ENCODE measurements at places on chromosomes 3 and 15. TPM values are rescaled to one million over a fixed set of nuclear protein-coding genes. Genes with fewer than 3 reads are reported as not detected.

Gene FSIP1
- total RNA-seq, result not detected

Gene KAT2B
- 38.4 TPM for total RNA-seq

Gene BFSP2
- 2.3 TPM for total RNA-seq

Gene ZDHHC19
- not detected for total RNA-seq

Gene GOLGA6D
- not detected for total RNA-seq

Gene CFAP92
- total RNA-seq, result 0.11 TPM

Gene ARPIN
- 24.8 TPM for total RNA-seq

Gene MYRIP
- 1.4 TPM for total RNA-seq

Gene FGF7
- total RNA-seq, result 11.9 TPM

Gene HRH1
- 11.5 TPM for total RNA-seq

Gene SIDT1
- total RNA-seq, result 1.3 TPM

Gene WDR93
- 0.31 TPM for total RNA-seq

GRCh38 chr15:85494048-85494777 lies 113.8 kb downstream of the AKAP13 start:
- DNase-seq, result no peak

- no peak for DNase-seq
Measured at GRCh38 chr3:34464646-34465045, 666.2 kb downstream of the PDCD6IP start.

GRCh38 chr15:66588971-66589370 lies 23.2 kb upstream of the LCTL start:
- no peak for DNase-seq

- no peak for DNase-seq
Measured at GRCh38 chr3:142279965-142280590, 54.7 kb upstream of the GK5 start.

- no peak for DNase-seq
Measured at GRCh38 chr3:153967260-153967659, 153.9 kb upstream of the ARHGEF26 start.

DNA sequence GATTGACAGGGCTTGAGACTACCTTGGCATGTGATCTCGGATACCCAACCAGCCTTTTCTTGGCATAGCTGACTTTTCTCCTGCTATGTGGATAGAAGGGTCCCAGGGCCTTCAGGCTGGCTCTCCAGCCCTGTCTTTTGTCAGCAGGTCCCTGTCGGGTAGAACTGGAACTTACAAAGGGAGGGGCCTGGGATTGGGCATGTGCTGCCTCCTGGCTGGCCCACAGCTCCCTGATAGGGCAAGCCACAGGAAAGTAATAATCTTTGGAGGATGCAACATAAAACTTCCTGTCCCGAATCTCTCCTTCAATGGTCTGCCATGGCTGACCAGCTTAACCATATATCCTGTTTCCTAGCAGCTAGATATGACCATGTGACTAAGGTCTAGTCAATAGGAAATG lies 89.1 kb downstream of the ABHD5 start:
- DNase-seq, result no peak

- no peak for DNase-seq
Measured at GRCh38 chr15:75966073-75966472, 46.2 kb downstream of the NRG4 start.

DNA sequence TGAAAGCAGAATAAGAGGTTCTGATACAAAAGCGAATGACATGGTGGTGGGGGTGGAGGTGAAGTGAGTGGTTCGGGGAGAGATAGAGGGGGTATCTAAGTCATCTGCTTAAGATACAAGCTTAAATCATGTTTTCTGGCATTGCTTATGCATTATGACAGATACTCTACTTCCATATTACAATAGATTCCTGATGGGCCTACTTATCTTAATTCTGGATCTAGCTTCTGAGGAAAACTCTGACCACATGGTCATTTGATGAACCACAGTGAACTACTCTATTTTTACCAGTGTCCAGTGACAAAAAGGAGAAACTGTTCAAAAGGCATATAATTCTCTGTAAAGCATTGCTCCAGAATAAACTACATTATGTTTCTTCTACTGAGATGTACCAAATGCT lies 673.7 kb upstream of the CCDC54 start:
- no peak for DNase-seq

DNA sequence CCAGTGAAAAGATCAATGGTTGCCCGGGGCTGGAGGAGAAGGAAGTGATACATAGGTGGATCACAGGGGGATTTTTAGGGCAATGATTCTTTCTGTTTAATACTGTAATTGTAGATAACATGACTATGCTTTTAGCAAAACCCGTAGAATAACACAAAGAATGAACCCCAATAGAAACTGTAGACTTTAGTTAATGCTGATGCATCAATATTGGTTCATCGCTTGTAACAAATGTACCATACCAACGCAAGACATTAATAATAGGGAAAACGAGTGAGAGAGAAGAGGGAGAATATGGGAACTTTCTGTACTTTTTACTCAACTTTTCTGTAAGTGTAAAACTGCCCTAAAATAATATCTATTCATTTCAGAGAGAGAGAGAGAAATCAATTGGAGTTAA lies 383.3 kb upstream of the ATP11B start:
- DNase-seq, result no peak

DNA sequence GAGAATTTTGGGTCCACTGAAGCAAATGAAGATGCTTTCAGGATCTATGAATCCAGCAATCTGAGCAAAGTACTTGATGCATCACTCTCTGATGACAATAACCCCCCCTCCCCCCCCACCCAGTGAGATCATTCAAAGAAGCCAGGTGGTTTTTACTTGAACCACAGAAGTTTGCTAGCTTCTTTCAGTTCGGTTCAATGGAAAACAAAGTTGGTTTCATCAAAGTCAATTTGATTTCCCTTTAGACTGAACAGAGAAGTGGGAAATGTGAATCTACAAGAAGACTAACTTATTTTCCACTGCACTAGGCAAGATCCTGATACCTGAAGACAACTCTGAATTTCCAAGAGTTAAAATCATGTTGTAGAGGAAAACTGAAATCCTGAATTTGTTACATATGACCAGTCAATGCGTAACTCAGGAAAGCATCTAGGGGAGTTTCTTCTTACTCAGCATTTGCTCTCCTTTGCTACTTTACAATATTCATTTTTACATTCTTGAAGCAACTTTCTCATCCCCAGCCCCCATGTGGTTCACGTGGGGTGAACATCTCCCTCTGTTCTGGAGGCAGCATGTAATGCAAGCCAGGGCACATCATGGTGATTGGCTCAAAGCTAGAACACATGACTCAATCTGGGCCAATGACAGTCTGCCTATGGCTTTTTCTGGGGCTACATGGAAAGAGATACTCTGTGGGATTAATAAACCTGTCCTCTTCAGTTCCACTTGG lies 572.6 kb downstream of the FOXP1 start:
- DNase-seq, result no peak

DNA sequence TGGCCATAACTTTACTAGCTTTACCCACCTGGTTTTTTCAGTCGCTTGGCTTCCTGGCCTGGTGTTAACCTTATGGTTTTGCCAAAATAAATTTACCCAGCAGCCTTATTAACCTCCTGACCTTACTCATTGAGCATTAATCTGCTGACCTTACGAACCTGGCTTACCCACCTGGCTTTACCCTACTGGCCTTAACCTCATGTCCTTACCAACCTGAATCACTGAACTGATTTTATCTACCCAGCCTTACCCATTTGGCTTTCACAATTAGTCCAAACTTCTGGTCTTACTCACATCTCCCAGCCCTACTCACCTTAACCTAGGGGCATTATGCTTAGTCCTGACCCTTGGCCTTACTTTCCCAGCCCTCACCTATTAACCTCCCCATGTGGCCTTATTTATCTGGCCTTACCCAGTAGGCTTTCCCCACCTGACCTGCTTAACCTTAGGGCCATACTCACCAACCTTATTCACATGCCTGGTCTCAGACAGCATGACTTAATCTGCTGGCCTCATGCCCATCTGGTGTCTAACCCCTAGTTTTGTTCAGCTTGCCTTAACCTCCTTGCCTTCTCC lies 93.4 kb downstream of the IL12A start:
- no peak for DNase-seq

DNA sequence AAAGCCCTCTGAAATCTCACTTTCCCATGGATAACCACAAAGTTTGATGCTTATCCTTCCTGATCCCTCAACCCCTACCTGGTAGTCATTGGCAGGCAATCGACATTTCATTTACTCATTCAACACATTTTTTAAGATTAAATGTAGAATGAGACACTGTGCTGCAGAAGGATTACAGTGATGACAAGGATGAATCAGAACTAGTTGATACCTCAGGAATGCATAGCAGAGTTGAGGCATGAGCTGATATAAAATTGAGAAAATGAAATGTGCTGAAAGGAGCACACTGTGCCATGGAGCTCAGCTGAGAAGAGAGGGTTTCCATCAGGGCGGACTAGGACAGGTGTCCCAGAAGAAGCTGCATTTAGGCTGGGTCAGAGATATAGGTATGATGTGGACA lies 48.9 kb upstream of the ACTL6A start:
- no peak for DNase-seq

DNA sequence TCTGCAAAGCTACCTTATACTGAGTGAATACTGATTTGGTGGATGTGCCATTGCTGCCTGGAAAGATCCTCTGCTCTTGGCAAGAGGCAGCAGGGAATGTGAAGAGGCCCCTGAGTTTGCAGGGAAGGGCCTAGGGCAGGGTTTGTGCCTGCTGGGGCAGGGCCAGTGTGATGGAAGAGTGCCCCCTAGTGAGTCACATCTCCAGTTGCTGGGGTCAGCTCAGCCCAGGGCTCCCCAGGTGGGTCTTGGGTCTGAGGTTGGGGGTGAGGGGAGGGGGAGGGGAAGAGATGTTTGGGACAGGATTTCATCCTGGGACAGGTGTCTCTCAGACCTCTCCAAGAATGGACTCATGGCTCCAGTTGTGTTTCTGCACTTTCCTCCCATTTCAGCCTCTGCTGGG lies 4.1 kb upstream of the AMOTL2 start:
- peak; percentile 51 for DNase-seq

DNA sequence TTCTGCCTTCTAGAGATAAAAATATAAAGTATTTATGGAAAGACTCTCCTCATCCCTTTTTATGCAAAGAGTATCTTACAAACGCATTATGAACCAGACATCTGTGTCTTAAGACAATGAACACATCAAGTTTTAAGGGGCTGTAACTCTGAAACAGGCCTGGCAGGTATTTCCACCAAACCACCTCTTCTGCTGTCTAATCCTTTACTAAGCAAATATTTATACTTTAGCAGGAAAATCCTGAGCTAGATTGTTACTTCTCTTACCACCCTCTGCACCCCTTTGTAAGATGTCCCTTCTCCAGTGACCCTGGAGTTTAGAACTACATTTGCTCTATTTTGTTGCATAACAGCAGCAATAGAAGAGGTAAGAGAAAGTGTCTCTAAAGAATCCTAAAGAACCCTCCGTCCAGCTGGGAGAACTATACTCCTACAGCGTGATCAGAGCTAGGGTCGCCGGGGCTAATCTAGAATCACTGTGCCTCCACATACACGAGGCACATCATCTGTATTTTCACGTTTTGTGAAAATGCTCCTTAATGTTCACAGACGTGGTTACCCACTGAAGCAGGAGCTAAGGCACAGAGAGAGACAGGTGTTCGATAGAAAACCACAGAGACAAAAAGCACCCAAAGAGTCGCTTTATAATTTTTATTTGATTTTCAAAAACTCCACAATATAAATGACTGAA lies 129.6 kb downstream of the FOXP1 start:
- DNase-seq, result no peak

GRCh38 chr3:12437861-12438260 lies 46.4 kb upstream of the TSEN2 start:
- DNase-seq, result no peak

DNA sequence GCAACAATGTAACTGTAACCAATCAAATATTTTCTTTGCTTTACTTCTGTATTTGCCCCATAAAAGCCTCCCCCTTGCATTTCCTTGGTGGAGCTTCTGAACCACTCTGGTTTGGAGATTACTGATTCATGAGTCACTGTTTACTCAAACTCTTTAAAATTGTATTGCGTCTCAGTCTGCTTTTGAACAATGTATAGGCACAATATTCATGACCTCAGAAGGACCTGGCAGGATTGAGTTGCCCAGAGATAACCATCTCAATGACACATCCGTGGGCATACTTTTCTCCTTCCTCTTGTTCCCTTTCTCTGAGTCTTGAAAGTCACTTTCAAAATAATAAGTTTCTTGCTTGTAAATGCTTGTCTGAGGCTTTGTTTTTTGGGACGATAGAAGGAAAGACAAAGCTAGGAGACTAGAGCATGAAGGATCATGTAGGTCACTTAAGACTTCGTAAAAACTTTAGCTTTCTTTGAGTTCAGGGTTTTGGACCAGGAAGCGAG lies 57.1 kb upstream of the POU1F1 start:
- no peak for DNase-seq

- DNase-seq, result no peak
Measured at GRCh38 chr3:23809840-23810342, 4.1 kb downstream of the UBE2E1 start.

- DNase-seq, result no peak
Measured at GRCh38 chr3:160369784-160370183, 29.2 kb downstream of the IFT80 start.

DNA sequence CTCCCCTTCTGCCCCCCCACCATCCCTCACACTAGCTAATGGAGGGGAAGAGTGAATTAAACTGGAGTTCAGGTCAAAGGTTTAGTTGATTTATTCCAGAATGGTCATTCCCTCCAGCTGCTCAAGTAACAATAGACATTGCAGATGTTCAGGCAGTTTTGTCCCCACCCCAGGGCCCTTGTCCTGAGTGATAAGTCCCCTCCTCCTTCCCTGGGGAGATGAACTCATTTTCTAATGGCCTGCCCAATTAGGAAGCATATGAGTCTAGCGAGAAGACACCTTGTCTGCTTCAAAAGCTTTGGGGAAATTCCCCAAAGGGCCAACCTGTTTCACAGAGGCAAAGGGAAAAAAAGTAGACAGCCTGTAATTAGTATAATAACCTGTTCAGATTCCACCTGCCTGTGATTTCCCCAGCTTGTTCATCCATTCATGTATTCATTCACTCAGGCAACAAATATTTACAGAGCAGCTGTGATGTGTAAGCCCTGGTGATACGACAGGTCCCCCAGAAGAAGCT lies 165.3 kb downstream of the SHQ1 start:
- no peak for DNase-seq

Measured in suprapubic skin (tissue), 4 donors.